Central memory CD8-positive, alpha-beta T cell (primary cell): ENCODE measurements at places on chromosomes 2 and 18.

- no peak for DNase-seq
Measured at GRCh38 chr2:236073867-236074655, 94.1 kb downstream of the GBX2 start.

DNA sequence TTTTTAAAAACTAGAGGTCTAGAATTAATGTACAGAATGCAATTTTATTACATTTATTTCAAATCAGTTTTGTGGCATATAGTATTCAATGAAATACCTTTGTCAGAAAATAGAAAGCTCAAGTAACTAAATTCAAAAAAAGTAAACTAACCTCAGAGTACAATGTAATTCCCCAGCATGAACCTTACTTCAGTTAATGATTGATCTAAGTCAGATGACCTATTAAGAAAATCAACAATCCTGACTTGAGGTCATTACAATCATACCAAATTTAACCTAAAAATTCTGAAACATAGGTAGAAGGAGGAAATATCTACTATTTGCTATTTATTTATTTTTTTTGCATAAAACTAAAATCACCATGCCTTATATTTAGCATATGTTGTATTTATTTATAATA is 142.9 kb downstream of the CCDC102B start:
- DNase-seq: no peak

GRCh38 chr2:205633994-205634393 is 48.3 kb upstream of the NRP2 start:
- no peak for DNase-seq

DNA sequence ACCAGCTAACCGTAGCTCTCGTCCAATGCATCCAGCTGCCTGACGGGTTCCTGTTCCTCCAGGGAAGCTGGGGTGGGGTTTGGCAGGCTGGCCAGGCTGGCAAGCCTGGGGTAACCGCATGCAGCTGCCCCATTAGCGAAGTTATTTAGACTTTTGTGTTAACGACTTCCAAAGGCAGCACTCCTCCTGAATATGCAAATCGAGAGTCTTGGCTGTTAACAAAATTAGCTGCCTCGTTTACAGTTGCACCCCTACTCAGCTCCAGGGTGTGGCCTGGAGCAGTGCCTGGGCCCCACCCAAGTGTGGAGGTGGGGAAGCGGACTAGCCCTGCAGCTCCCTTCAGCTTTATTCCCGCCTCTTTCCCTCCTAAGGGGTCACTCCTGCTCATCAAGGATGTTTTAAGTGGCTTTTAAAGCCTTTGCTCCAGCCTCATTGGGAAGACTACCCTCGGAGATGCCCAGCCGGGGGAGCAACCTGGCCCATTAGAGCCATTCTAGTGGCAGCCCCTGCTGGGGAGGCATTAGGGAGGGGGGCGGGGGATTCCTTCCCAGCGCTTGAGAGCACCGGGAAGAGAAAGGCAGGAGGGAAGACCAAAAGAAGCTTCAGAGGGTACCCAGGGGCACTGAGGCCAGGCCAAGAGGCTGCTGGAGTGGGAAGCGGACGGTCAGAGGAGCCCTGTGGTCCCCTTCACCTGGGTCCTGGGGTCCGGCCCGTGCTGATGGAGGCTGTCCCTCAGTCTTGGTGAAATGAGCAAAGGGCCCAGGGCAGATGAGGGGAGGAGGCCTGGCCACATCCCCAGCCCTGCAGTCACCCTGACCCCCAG is 204.1 kb downstream of the CELF4 start:
- DNase-seq: no peak

DNA sequence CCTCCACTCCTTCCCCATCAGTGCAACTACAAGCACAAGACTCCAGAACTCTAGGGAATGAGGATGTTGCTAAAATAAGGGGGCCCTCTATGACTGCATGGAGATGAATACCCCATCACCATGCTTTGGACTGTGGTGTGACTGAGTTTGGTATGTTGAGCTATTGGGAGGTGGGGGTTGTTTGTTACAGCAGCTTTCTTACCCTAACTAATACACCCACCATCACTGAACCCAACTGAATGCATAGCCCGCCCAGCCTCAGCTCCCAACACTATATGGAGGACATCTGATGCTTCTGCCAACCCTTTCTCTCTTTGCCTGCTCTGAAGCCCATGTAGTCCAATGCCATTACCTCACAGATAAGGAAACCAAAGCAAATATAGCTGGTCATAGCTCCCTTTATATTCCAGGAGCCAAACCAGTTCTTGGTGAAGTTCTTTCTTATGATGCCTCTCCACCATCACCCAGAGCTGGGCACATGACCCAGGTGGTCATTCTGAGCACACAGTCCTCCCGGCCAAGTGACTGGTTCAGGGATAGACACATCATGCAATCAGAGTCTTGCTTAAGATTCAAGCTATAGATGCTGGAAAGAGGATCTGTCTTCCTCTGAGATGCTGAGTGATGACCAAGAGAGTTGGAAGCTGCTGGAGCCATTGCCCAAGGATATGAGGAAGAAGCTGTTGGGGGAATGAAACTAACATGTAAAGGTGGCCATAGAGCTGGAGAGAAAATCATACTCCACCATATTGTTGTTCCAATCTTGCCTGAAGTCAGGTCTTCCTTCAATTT is 155.6 kb upstream of the HAAO start:
- DNase-seq: no peak

DNA sequence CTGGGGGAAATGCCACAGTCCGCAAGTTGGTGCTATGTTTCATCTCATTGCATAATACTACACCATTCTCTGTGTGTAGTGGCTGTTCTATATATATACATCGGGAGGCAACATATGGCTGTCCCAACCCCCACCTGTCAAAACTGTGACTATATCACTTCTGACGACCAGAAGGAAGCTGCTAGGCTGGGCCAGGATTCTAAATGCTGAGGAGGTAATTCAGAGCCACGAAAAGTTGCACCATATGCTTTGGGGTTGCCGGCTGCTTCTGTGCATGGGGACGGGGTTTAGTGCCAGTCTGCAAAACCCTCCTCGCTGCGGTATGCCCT is 117.3 kb downstream of the MSH2 start:
- DNase-seq: no peak

DNA sequence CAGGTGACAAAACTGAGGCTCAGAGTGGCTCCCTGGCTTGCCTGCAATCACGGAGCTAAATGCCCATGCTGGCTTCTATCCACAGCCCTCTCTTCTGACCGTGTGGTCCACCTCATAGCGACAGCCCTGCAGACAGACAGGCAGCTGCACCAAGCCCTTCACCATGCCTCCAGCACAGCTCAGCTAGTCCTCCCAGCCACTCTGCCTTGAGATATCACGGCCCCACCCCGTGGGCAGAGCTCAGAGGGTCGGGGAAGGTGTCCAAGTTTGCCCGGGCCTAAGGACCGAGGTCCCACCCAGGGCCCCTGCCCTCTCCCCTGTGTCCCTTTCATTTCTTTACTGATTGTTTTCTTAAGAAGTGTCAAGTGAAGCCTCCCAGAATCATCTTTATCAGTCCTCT is 128.2 kb upstream of the GLI2 start:
- no peak for DNase-seq

DNA sequence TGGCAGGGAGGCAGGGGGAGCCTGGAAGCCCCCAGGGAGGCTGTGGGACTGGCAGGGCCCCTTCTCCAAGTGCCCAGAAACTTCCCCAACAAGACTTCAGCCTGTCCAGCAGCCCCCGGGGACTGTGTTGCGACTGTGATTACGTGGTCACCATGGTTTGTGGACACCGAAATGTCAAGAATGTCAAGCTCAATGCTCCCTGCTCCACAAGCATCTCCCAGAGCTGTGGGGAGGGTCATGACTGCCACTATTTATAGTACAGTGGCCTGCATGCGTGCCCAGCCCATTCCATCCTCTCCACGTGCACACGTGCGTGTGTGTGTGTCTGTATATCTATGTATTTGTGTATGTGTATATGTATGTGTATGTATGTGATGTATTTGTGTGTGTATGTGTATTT is 93.8 kb upstream of the MBOAT2 start:
- no peak for DNase-seq

GRCh38 chr2:234983011-234983726 is 31.4 kb downstream of the SH3BP4 start:
- no peak for DNase-seq

DNA sequence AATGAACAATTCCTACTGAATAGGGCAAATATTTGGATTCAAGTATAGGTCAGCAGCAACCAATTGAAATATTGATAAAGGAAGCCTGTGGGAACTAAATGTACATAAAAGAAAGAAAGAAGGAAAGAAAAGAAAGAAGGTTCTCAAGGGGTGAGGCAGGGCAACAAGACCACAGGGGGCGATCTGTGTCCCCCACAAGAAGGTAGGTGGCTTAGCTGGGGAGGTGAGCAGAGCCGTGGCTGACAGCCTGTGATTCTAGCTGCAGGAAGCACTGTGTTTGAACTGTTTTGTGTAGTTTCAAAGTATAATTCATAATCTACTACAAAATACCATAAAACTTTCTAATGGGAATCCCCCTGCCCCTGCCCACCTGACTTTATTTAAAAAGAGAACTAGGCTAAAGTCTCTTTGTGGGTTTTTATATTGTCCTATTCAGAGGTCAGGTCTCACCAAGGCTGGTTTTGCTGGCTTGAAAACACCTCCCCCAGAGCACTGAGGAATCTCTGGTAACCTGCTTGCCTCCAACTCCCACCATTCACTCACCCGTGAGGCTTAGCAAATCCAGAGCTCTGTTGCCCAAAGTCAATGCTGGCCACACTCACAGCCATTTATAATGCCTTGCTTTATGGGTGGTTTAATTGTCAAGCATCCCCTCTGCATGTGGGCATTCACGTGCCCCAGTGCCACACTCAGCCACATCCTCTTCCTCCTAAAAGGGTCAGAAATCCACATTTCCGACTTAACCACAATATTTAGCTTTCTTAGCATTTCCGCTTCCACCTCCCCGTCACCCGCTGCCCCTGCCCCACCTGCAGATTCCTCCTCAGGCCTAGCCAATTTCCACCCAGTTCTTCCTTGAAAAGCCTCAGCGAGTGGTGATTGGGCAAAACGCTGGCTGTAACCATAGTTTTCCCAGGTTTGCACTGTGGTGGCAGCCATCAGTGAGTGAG is 36.4 kb upstream of the LMAN1 start:
- DNase-seq: no peak

- DNase-seq: no peak
Measured at GRCh38 chr18:62011416-62011815, 118.6 kb upstream of the RNF152 start.

GRCh38 chr2:111617299-111618225 is 266.4 kb downstream of the ANAPC1 start:
- no peak for DNase-seq

- DNase-seq: peak; percentile 25
Measured at GRCh38 chr2:170770606-170771420, 635 bp downstream of the ERICH2 start.

GRCh38 chr18:3389977-3390376 is 60.0 kb upstream of the TGIF1 start:
- no peak for DNase-seq

DNA sequence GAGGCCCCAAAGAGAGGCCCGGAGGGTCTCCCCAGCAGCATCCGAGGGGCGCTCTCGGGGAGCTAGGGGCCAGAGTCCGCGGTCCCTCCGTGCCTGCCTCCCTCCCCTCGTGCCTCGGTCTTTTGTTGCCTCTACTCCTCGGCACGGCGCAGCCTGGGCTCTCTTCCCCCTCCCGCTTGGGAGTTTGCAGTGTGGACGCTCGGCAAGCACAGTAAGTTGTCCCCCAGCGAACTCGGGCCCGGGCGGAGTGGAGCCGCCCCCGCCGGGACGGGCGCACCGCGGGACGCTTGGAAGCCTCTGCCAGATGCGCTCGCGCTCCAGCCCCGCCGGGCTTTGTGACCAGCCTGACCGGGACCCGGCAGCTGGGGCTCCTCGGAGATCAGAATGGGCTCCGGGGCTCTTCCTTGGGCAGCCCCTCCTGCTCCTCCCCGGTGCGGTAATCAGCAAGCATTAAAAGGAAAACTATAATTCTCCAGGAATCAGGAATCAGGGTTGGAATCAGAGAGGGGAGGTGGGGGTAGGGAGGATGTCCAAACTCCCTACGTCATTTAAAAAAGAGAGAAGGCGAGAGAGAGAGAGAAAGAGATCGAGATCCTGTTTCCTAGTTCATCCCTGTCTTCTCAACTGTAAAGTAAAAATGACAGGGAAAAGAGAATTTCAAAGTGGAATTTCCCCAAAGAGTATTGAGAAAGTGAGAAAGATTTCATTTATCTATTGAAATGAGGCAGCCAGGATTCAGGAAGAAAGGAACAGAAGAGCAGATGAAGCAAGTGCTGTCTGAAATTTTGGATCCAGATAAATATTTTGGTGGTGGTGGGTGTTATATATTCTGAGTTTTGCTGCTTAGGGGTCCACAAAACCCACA is 786 bp upstream of the TMEM200C start:
- no peak for DNase-seq

DNA sequence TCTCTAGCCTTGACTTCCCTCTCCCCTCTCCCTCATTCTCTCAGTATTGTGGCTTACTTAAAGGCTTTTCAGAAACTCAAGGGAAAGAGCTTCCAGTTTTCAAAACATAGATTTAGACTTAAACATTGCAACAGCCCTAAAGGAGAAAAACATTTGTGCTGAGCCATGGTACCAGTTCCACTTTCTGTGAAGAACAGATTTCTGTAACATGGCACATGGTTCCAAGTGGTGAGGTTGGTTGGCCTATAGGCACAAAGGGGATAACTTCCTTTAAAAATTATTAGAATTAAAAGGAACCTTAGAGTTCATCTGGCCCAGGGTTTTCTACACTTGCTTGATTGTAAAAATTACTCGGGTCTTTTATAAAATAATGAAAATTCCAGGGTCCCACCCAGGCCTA is 138.6 kb upstream of the CDCA7 start:
- DNase-seq: no peak

- no peak for DNase-seq
Measured at GRCh38 chr2:24642351-24642750, 150.8 kb downstream of the PTRHD1 start.

GRCh38 chr18:65901522-65901921 is 150.7 kb downstream of the CDH7 start:
- no peak for DNase-seq

DNA sequence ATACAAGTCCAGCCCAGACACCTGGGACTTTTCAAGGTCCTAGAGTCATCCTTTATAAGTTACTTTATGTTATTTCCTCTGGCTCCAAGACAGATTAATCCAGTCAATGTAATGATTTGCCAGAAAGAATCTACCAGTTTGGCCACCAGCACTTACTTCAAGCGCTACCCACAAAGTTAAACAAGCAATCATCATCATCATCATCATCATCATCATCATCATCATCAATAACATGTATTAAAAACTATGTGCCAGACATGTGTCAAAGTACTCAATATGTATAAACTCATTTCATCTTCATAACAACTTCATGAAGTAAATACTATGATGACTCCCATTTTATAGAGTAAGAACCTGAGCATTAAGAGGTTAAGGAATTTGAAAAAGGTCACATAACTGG is 64.3 kb downstream of the LRP2 start:
- no peak for DNase-seq

- no peak for DNase-seq
Measured at GRCh38 chr2:3751806-3752205, 48.4 kb downstream of the DCDC2C start.
